ENCODE measurements at places on chromosomes 7 and 10.
A peak's percentile ranks its signal among the peaks of the same experiment; 100 is the strongest.

- no peak for DNase-seq
These were observed 132.5 kb downstream of the REEP3 start for GRCh38 chr10:63653747-63654146.

GRCh38 chr7:3757059-3757458 is 456.0 kb downstream of the SDK1 start:
- DNase-seq = no peak

DNA sequence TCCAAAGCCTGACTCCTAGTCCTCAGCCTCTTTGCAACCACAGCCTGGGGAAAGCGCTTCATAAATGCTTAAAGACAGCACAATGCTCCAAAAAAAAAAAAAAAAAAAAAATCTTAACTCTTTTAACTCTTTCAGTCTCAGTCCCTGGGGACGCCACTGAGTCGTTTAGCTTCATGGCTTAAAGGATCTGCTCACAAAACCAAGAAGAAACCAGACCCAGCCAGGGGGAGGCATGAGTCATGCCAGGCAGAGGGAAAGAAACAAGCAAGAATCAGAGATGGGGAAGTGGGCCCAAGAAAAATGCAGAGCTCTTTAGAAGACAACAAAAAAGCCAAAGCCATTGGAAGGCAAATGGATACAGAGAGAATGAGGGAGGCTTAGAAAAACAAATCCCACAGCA is 32.5 kb upstream of the DOCK1 start:
- no peak for DNase-seq

DNA sequence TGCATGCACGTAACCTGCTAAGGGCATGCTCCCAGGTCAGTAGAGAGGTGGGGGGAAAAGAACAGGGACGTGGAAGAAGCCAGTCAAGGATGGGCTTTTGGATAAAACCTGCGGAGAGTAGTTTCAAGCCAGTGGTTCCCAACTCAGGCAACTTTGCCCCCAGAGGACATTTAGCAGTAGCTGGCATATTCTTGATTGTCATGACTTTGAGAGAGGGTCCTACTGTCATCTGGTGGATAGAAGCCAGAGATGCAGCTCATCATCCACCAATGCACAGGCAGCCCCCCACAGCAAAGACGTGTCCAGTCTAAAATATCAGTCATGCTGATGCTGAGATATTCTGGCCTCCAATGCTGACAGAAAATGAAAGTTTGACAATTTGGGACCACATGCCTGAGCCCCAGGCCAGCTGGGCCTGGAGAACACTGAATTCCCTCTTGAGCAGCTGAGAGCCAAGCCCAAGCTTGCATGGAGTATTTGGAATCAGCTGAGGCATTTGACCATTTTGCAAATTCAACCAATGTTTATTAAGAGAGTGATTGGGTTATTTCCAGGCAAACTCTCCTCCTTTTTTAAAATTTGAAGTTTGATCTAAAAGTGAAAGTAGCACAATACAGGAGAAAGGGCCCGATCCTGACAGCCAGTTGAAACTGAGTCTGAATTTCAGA is 110.0 kb upstream of the C7orf33 start:
- DNase-seq = no peak

- DNase-seq = no peak
These were observed 96.7 kb downstream of the ANLN start for GRCh38 chr7:36486336-36486735.

GRCh38 chr10:93071177-93071472 is 2.6 kb upstream of the CYP26A1 start:
- no peak for DNase-seq

- no peak for DNase-seq
These were observed 151.8 kb upstream of the CELF2 start for GRCh38 chr10:10865913-10866312.

- peak; percentile 61 for DNase-seq
These were observed 137.9 kb upstream of the MKI67 start for GRCh38 chr10:128263891-128264688.

- no peak for DNase-seq
These were observed at the start of gene CNTNAP2 for GRCh38 chr7:146116521-146117222. Gene CNTNAP2, plus strand, starts transcription at chr7:146116801. Its CDS starts 76 bp downstream, at chr7:146116877.

- no peak for DNase-seq
These were observed 9.3 kb upstream of the OR6V1 start for GRCh38 chr7:143042790-143043271.

- no peak for DNase-seq
These were observed 62.4 kb downstream of the ARHGAP12 start for GRCh38 chr10:31866118-31866670.

DNA sequence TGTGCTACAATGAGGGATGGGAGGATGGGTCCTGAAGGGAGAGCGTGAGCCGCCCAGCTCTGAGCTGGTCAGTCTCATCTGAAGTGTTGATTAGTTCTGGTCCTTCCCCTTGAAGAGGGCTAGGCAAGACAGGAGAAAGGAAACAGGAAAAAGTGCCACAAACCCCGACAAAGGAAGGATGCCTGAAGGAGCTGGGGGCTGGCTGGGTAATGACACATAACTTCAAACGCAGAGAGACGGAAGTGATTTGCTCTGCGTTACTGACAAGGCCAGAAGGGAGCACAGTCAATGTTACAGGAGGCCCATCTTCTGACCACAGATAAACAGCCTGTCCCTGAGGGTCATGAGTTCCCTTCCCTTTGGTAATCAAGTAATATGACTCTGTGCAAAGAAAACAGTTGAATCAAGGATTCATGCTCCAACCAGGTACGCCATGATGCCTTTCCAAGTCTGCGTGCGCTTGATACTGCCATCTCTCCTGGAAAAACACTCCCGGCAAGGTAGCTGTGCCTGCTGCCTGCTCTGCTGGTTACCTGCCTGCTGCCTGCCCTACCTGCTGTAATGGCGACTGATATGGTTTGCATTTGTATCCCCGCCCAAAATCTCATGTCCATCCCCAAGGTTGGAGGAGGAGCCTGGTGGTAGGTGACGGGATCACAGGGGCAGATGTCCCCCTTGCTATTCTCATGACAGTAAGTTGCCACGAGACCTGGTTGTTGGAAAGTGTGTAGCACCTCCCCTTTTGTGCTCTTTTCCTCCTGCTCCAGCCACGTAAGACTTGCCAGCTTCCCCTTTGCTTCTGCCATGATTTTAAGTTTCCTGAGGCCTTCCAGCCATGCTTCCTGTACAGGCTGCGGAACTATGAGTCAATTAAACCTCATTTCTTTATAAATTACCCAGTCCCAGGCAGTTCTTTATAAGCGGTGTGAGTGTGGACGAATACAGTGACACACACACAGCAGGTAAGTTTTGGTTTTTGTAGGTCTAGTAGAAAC is 57.9 kb downstream of the GRB10 start:
- no peak for DNase-seq

GRCh38 chr10:77007834-77008233 is 629.8 kb downstream of the KCNMA1 start:
- peak; percentile 56 for DNase-seq

- peak; percentile 17 for DNase-seq
These were observed 119.4 kb upstream of the NRBF2 start for GRCh38 chr10:63013755-63014154.

- DNase-seq = no peak
These were observed 229.9 kb downstream of the MAD1L1 start for GRCh38 chr7:2002561-2003450.

DNA sequence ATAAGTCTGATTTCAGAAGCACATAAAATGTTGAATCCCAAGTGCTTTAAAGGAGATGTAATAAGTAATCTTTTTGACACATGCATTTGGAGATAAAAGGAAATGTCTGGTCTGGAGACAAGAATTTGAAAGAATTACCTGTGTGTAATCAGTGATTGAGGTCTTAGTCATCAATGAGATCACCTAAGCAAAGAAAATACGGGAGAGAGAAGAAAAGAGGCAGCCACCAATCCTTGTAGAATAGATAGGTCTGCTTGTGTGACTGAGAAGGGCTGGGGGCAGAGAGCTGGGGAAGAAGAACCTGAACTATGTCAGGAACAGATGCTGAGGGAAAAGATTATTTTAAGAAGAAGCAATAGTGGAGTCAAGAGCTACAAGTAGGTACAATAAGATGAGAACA is 49.3 kb upstream of the ITPRID1 start:
- DNase-seq = no peak

- no peak for DNase-seq
These were observed 16.1 kb downstream of the COL17A1 start for GRCh38 chr10:104069613-104070012.

DNA sequence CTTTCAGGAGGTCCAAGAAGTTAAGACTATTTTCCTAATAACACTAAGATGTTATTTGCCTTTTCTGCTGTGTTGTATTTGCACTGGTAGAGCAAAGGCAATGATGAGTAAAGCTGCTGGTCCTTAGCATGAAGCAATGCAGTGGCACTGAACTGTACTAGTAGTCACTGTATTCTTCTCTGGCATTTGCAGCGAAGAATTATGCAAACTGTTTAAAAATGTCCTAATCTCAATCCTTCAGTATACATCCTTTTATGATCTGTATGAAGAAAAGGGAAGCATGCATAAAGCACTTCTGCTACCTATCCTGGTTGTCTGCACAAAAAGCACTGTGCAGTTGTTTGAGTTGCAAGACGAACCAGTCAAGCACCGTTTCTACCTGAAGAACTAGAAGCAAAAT is 20.4 kb downstream of the IGF2BP3 start:
- DNase-seq = no peak

- DNase-seq = no peak
These were observed 382.1 kb upstream of the GALNT17 start for GRCh38 chr7:70749831-70750230.

DNA sequence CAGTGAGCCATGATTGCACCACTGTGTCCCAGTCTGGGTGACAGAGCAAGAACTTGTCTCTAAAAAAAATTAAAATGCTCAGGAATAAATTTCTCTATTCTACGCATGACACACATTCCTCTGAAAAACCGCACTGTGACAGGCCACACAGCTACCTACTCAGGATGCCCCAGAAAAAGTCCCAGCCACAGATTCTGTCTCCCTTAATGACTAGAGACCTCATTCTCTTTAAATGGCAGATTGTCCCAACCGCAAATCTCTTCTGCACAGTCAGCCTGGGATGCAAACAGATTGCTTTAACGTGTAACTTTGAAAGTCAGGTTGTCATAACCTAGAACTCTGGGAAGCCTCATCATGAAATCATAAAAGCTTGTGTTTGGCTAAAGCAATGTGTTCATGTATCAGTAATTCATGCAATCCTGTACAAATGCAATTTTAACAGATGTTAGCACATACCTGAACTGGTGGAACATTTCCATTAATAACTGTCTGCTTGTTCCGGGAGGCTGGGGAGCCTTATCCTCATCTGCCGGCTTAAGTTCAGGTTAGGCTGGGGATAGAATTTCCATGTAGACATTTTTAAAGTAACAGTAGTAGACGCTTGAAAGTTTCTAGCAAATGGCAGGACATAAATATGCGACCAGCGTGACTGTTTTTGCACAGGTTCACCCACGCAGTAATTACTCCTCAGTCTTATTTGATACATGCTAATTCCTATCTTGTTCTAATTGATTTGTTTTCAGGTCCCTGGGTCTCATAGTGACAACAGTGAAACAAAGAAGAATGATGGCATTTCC is 26.2 kb upstream of the MSRB2 start:
- DNase-seq = no peak

DNA sequence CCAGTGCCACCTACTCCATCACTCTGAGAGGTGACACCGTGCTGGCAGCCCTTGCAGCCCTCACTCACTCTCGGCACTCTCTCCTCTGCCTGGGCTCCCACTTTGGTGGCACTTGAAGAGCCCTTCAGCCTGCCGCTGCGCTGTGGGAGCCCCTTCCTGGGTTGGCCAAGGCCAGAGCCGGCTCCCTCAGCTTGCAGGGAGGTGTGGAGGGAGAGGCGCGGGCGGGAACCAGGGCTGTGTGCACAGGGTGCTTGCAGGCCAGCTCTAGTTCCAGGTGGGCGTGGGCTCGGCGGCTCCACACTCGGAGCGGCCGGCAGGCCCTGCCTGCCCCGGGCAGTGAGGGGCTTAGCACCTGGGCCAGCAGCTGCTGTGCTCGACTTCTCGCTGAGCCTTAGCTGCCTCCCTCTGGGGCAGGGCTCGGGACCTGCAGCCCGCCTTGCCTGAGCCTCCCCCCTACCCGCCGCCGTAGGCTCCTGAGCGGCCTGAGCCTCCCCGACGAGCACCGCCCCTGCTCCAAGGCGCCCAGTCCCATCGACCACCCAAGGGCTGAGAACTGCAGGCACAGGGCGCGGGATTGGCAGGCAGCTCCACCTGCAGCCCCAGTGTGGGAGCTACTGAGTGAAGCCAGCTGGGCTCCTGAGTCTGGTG is 48.7 kb upstream of the SLC35G1 start:
- DNase-seq = no peak

- no peak for DNase-seq
These were observed 76.9 kb downstream of the CYP51A1 start for GRCh38 chr7:92057375-92057774.

- no peak for DNase-seq
These were observed 521.3 kb upstream of the LRRN3 start for GRCh38 chr7:110569486-110570205.

DNA sequence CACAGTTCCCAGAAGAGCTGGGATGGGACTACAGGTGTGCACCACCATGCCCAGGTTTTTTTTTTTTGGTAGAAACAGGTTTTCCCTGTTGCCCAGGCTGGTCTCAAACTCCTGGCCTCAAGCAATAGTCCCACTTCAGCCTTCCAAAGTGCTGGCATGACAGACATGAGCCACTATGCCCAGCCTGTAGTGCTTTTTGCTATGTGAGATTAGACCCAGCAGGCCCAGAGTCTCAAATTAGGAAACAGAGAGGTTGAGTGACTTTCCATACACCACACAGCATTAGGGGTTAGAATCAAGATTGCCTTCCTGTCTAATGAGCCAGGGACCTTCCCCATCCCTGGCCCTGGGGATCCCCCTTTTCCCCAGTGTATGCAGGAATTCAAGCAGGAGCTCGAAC is 90.8 kb upstream of the KCTD7 start:
- DNase-seq = no peak

- DNase-seq = peak; percentile 24
These were observed 201.7 kb downstream of the PLXDC2 start for GRCh38 chr10:20017961-20018360.

- DNase-seq = no peak
These were observed 610.2 kb downstream of the AUTS2 start for GRCh38 chr7:70208236-70209063.

DNA sequence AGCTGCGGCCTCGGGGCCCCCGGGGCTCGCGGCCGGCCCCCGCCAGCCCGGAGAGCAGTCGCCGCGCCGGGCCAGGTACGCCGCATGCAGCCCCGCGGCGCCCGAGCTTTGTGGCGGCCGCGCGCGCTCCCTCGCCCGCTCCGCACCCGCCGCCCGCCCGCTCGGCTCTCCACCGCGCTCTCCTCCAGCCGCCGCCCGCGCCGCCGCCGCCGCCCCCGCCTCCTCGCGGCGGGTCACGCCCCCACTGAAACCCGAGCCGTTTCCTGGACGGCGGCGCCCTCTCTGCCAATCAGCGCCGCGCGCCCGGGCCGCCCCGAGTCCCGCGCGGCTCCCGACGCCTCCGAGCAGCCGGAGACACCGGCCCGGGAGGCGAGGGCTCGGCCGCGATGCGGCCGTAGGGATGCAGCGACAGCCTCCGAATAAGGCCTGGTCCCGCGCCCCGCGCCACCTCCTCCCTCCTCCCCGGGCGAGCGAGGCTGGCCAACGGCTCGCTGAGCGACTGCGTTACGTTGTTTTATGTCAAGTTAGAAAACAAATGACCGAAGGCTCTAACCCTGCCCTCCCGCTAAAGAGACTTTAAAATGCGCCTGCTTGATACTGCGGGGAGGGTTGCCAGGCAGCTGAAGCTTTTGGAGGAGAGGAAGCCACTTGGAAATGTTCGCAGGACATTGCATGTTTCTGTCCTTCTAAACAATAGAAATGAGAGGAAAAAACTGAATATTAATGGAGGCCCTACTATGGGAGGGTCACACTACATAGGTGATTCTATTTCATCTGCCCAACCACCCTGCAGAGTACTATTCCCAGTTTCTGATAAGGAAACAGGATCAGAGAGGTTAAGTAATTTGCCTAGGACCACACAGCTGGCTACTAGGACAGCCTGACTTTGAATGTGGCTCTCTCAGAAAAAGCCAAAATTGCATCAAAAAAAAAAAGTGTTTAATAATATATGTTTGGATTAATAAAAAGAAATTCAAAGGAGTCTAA is at the start of gene FGFR2:
Gene FGFR2 (minus strand): TSS at position 182 of the 987 bp plus-strand sequence. CDS start 4,627 bp downstream, outside the sequence.
- peak; percentile 2 for DNase-seq

Measured in suppressor macrophage treated with lipopolysaccharide for 4 hours (primary cell).